ENCODE measurements at places on chromosomes 1 and 21. TPM values are rescaled to one million over a fixed set of nuclear protein-coding genes. Genes with fewer than 3 reads are reported as not detected.

- no peak for DNase-seq
Observed at GRCh38 chr1:223269006-223269405, 95.0 kb downstream of the SUSD4 start.

DNA sequence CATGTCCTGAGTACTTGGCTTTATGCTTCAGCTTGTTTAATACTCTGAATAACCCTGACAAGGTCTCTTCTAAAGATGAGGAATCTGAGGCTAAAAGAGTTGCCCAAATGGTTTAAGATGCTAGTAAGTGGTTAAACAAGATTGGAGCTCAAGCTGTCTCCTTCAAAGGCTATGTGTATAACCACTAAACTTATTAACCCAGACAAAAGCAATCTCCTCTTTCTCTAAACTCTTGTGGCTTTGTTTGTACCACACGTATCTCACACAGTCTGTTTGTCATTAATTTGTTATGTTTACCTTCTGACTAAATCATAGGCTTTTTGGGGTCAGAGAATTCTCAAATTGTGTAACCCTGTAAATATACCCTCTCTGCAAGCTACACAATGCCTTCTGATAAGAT is 89.9 kb downstream of the HMCN1 start:
- DNase-seq = no peak

- peak; percentile 18 for DNase-seq
Observed at GRCh38 chr1:39926343-39926793, 24.7 kb upstream of the MYCL start.

- no peak for DNase-seq
Observed at GRCh38 chr1:233356705-233356987, 29.1 kb downstream of the MAP3K21 start.

DNA sequence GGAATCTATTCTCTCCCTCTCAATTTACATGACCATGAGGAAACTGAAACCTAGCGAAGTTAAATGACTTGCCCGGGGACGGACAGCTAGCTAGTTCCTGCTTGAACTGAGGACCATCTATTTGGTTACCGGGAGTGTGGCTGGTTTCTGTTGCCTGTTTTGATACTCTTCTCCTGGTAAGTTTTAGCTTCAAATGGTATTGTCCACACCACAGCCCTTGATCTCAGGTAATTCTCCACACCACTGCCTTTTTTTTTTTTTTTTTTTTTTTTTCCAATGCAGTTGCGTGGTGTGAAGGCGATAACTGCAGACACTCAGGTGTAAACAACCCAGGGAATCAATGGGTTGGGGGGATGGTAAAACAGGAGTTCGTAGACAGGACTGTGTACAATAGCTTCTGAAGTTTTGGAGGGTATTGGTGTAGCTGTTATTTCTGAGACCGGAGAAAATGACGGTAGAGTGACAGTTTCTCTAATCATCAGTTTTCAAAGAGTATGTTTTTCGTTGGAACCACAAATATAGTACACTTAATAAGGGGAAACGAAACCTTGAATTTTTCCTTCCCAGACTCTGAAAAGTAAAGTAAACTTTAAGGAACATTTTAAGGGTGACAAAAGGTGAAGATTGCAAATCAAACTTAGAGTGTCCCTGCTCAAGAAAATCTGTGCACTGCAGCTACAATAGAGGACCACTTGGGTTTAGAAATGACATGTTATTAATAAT is 125.3 kb upstream of the CACYBP start:
- DNase-seq = no peak

- DNase-seq = no peak
Observed at GRCh38 chr1:116722016-116722838, 32.0 kb upstream of the CD2 start.

DNA sequence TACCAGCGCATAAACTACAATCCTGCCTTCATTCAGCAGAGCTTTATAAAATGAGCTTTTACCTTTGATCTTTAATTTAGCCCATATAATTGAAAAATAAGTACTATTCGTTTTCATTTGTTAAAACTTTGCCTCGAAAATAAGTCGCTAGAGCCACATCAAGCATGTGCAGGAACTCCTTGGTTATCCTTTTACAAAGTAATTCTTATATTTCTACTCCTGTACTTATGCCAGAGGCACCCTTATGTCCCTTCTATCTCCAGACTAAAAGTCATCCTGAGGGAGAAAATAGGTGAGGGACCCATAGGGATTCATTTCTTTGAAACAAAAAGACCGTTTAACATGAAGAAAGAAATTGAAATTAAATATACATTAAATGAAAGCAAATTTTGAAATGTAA is 278.2 kb upstream of the C1orf105 start:
- DNase-seq = peak; percentile 35

GRCh38 chr1:246324711-246325110 is 182.4 kb downstream of the SMYD3 start:
- DNase-seq = no peak

DNA sequence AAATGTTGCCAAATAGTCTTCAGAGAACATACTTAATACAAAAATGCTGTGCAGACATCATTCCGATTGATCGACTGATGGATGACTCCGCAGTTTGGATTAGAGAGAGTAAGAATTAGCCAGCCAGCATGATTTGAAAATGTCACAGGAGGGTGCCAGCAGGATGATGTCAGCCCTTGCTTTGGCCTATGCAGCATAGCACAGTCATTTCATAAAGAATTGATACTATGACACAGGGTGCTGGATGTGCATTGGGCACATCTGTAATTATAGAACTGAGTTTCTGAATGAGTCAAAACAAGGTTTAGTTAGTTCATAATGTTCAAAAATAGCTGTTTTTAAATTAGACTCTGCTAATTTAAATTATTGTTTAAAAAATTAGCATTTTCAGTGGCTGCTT is 21.6 kb upstream of the TRAF5 start:
- peak; percentile 27 for DNase-seq

- DNase-seq = peak; percentile 30
Observed at GRCh38 chr1:200409203-200409760, 554 bp downstream of the ZNF281 start.

- DNase-seq = no peak
Observed at GRCh38 chr1:119015547-119015946, 27.4 kb upstream of the TBX15 start.

GRCh38 chr1:34744851-34745250 is 10.0 kb upstream of the GJB5 start:
- no peak for DNase-seq

GRCh38 chr1:98896711-98897445 is 107.8 kb downstream of the PLPPR5 start:
- no peak for DNase-seq

GRCh38 chr1:64163431-64163830 is 40.0 kb upstream of the UBE2U start:
- no peak for DNase-seq

- no peak for DNase-seq
Observed at GRCh38 chr1:30264672-30265025, 458.7 kb downstream of the MATN1 start.

DNA sequence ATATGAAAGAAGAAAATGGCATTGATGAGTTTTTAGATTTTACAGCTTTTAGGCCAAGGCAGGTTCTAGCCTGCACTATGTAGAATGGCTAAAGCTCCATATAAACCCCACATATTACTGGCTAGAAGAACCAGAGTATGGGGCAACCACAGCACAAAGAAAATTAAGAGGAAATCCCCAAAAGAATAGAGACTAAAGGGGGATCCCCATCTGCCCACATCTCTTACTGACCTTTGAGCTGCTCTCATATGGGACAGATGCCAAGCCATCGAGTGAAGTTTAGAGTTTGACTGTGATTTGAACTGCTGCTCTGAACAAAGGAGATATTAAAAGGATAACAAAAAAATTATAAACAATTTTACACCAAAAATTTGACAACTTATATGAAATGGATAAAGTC is 102.2 kb upstream of the HAO2 start:
- DNase-seq = no peak

DNA sequence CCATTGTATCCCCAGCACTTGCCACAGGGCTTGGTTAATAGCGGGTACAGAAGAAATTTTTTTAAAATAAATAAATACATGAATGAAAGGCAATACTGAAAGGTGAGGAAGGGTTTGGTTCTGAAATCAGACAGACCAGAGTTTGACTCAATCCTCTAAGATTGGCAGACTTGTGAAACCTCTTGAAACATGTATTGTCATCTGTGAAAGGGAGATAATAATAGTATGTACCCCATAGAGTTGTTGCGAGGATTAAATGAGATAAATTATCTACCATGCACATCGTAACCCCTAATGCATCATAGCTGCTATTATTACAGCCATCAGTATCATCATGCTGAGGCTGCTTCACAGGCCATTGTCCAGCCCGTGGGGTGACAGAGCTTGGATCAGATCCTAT is 41.4 kb downstream of the S1PR1 start:
- DNase-seq = no peak

DNA sequence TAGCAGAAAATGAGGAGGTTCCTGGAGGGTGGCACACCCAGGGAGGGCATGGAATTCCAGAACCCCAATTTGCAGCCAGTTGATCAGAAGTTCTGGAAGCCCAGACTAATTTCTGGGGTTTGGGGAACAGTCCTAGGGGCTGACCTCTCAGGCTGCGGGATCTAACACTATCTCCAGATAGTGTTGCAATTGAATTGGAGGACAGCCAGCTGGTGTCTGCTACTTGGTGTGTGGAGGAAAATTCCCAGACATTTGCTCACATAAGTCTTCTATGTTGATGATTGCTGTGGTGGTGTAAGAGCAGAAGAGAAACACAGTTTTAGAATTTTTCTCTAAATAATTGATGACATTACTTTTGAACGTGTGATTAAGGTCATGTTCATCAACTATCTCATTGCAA is 154.3 kb upstream of the RNPC3 start:
- DNase-seq = peak; percentile 5

GRCh38 chr21:38798481-38798882 is 7.2 kb upstream of the ETS2 start:
- DNase-seq = no peak

- no peak for DNase-seq
Observed at GRCh38 chr1:5620997-5621396, 371.2 kb downstream of the NPHP4 start.

GRCh38 chr1:160209321-160210046 is 4.3 kb downstream of the PEA15 start:
- no peak for DNase-seq

GRCh38 chr1:161954466-161954865 is 69.2 kb downstream of the OLFML2B start:
- peak; percentile 58 for DNase-seq

- peak; percentile 95 for DNase-seq
Observed at GRCh38 chr1:67532452-67533216, 102.4 kb upstream of the SERBP1 start.

DNA sequence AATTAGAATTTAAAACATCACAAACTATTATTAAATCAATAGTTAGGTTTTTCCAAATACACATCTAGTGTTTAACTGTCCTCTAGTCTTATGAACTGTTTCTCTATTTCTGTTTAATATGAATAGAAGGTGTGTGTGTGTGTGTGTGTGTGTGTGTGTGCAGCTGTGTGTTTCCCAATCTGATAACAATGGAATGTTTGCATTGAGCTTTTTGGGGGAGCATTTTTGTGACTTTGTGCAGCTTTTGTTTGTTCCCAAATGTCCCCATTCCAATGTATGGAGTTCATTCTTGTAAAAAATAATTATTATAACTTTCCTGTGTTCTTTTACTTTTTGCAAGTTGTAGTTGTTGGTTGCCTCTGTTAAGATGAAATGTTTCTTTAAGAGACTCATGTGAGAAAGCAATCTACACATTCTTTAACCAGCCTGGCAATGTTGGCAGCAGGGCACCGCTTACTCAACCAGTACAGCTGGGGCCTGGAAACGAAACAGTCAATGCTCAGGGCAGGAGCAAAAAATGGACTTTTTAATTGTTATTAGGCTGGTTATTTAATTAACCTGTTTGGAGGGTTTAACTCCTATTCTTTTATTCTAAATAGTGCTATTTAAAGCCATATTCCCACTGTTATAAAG is 354.3 kb downstream of the SRGAP2C start:
- peak; percentile 29 for DNase-seq

GRCh38 chr1:73813716-73814115 is 384.3 kb downstream of the LRRIQ3 start:
- DNase-seq = no peak

DNA sequence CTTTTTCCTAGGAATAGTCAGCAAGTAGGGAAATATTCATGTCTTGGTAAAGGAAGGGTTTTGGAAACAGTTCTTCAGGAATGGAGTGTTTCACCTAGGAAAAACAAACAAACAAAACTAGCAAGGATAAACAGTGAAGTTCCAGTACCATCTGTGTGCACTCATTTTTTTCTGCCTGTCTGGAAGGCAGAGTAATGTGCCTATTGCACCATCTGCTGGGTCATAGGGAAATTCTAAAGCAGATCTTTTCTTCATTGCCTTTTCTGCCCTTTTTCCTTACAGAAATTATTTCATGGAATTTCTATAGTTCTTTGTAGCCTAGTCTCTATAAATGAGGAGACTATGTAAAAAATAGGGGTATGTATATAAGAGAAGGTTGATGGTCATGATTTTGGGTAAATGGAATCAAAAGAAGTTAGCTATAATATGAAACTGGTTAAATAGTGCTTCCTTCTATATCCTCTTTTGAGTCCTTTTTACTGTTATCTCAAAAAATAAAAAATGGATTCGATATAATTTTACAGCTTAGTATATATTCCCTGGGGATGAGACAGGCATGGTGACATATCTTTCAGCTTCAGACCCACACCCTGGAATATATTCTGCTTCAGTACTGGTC is 3.4 kb upstream of the HRNR start:
- peak; percentile 25 for DNase-seq

DNA sequence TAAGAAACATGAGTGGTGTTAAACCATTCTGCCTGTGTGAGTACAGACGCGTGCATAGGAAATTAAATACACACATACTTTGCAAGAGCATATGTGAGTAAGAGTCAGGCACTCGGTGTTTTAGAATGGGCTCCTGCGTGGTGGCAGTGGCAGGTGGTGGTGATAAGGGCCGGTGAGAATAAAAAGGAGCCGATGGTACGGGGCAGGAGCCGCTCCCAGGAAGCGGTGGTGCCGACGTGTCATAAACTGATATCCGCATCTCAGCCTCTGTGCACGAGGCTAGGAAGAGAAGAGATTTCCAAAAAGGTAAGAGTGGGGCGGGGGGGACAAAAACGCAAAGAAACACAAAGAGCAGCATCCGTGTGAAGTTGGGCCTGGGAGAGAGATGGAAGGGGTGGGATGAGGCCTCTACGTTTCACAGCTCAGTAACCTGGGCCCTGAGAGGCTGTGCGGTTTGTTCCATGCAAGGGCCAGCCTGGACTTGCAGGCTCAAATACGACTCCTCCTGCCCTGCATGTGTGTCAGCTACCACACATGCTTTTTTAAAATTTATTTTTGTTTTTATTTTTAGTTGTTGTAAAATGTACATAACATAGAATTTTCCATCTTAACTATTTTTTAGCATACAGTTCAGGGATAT is 127.7 kb upstream of the COL6A1 start:
- DNase-seq = no peak

Gene SYDE2
- 5.2 TPM for total RNA-seq

Gene CFHR3
- not detected for total RNA-seq

Gene UBL4B
- total RNA-seq = not detected

Gene WNT4
- not detected for total RNA-seq

Gene CD2
- not detected for total RNA-seq

Gene BCL2L15
- not detected for total RNA-seq

Gene IL19
- total RNA-seq = not detected

Gene TMPRSS15
- not detected for total RNA-seq

Gene HIVEP3
- 1.1 TPM for total RNA-seq

Gene SPATC1L
- 6.1 TPM for total RNA-seq

Gene GNG4
- not detected for total RNA-seq

Gene SPRR3
- not detected for total RNA-seq
